HCT116 (cell line): ENCODE measurements at places on chromosomes 13 and 19. TPM values are rescaled to one million over a fixed set of nuclear protein-coding genes. Genes with fewer than 3 reads are reported as not detected.
A peak's percentile ranks its signal among the peaks of the same experiment; 100 is the strongest.

DNA sequence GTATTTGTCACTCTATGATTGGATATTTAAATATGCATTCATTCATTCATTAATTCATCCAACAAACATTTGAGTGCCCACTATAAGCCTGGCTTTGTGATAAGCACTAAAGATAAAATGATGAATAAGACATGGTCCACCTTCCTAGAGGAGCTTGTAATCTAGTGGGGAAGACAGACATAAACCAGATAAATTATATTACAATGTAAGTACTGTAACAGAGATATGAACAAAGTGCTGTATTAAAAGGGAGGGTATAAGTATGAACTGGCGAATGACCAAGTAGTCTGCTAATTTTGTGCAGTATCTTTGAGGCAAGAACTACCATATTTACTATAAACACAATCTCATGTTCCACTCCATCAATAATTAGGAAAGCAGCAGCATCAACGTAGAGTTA, 88.2 kb downstream of the RBM26 start:
- no peak for DNase-seq

- DNase-seq = no peak
These were observed 850.9 kb upstream of the PCDH9 start for GRCh38 chr13:68081061-68081460.

- no peak for DNase-seq
These were observed 18.1 kb downstream of the NKPD1 start for GRCh38 chr19:45142726-45143110.

GRCh38 chr19:41734585-41734984, 20.7 kb upstream of the CEACAM6 start:
- no peak for DNase-seq

GRCh38 chr13:48585456-48585840, 52.6 kb upstream of the RCBTB2 start:
- peak; percentile 12 for DNase-seq

GRCh38 chr13:105196052-105196451, 1339.4 kb downstream of the EFNB2 start:
- no peak for DNase-seq

DNA sequence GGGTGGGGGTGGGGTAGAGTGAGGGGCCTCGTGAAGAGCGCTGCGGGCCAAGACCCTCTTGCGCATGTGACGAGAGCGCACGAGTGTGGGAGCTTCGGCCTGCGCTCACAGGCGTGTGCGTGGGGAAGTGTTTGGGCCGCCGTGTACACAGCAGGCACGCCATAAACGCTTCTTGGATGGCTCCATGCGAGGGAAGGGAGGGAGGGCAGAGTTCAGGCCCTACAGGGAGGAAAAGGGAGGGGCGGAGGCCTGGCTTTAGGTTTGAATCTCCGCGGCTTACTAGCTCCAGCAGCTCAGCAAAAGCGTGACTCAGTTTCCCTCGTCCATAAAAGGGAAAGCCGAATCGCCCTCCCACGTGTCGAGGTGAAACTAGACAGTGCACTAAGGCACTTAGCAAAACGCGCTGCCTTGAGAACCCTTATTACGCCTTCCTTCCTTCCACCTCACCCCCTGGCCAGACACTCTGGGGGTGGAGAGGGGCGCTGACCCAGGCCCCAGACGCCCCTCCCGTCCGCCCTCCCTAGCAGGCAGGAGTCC, 12.5 kb downstream of the GADD45B start:
- no peak for DNase-seq

DNA sequence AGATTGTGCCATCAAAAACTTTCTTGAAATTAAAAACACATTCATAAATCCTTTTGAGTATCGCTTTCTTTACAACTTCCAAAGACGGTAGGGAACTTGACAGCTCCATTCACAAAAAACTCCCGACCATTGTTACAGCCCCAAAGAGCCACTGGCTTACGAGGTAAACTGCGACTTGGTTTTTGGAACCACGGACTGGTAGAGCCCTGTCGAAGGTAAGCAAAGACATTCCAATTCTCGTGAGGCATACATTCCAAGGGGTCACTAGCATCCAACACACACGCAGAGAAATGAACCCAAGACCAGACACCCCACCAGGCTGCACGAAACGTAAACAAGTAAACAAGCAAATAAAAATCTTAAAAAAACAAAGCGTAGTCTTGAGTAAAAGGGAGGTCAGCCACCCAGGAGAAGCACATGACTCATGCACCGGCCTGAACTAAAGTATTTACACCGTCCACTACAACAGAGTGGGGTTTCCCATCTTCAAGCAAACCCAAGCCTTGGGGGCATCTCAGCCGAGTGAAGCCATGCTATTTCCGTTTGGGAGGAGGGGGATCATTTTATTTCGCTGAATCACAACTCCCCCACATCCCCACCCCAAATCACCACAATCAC, 1.4 kb downstream of the BRD4 start:
- DNase-seq = no peak

DNA sequence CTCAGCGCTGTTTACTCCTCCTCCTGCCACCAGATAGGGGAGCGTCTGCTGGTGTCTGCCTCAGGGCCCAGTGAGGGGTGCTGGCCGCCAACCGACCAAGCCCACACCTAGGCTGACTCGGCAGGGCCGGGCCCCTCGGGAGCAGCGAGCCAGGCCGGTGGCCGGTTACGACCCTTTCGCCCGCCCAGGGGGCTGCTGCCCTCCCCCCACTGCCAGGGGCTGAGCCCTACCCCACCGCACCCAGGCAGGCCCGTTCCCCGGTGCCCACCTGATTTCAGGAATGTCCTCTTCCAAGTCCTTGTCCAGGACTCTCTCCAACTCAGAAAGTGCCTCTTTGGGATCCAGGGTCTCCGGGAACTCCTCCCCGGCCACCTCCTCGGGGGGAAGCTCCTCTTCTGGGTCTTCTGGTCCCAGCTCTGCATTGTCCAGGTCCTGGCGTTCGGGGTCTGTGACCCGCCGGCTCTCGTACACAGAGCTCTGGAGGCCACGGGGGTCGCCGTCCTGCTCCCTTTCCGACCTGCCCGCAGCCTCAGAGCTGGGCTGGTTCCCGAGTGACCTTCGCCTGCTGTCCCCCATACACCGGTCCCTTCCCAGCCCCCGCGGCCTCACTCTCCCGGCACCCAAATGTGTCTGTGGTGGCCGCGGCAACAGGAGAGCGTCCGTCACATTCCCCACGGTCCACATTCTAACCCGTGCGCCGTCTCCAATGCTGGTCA, 31.0 kb upstream of the MIER2 start:
- DNase-seq = no peak

- DNase-seq = no peak
These were observed 48.3 kb upstream of the ATP12A start for GRCh38 chr13:24631922-24632321.

- no peak for DNase-seq
These were observed 559.6 kb upstream of the SPRY2 start for GRCh38 chr13:80900561-80900960.

DNA sequence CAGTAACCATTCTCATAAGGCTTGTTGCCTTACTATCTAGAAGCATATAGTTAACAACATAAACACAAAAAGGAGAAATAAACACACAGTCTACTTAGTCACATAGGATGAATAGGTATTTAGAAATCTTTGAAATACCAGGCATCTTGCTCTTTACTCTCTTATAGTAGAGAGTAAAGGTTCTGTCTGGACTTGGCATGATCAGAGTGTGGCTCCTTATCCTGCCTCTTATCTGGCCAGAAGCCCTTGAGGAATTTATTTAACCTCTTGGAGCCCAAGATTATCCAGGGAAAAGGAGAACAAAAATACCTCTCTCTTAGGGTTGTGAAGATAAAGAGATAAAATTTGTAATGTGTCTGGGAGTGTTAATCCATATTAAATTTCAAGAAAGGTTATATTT, 100.2 kb upstream of the MBNL2 start:
- no peak for DNase-seq

DNA sequence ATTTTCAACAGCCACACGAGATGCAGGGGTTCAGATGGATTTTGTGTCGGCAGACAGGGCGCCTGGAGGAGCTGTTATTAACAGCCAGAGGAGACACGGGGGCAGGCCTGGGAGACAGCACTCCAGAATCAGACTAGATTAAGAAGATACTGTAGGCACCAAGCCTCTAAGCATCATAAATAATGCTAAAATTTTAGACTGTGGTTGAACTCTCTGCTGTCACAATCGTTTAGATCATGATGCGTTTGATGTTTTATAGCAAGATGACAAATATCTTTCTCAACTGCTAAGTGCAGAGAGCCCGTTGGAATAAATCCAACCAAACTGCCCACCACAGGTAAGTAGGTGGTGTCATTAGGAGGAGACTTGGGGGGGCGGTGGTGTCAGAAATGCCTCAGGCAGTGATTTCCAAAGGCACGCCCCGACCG, 63.9 kb downstream of the CEBPG start:
- no peak for DNase-seq

- DNase-seq = peak; percentile 42
These were observed 13.0 kb downstream of the PGLYRP1 start for GRCh38 chr19:46009530-46010510.

DNA sequence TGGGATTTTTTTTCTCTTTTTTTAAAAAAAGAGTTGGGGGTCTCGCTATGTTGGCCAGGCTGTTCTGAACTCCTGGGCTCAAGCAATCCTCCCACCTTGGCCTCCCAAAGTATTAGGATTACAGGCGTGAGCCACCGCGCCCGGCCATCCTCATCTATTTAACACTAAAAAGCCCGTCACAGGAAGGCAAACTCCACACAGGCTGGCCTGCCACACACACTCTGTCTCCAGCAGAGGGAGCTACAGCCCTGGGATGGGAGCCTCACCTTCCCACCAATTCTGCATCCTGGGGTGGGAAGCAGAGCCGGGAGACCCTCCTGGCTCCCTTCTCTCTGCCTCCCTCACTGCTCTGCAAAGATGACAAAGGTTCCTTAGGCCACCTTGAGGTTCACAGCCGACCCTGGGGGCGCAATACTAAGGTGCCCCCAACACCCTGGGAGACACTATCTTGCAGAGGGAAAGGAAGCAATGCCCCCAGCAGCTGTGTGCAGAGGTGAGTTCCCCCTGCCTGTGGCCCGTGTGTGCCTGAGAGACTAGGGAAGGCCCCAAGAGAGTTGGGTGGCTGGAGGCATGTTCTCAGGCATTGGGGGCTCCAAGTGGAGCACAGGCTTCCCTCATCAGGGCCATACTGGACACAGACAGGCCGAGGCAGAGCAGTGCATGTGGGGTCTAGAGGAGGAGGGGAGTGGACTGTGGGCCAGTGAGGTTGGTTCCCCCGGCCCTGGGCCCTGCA, 27.4 kb upstream of the TIMM44 start:
- peak; percentile 8 for DNase-seq

- no peak for DNase-seq
These were observed 12.4 kb upstream of the USE1 start for GRCh38 chr19:17202713-17203112.

DNA sequence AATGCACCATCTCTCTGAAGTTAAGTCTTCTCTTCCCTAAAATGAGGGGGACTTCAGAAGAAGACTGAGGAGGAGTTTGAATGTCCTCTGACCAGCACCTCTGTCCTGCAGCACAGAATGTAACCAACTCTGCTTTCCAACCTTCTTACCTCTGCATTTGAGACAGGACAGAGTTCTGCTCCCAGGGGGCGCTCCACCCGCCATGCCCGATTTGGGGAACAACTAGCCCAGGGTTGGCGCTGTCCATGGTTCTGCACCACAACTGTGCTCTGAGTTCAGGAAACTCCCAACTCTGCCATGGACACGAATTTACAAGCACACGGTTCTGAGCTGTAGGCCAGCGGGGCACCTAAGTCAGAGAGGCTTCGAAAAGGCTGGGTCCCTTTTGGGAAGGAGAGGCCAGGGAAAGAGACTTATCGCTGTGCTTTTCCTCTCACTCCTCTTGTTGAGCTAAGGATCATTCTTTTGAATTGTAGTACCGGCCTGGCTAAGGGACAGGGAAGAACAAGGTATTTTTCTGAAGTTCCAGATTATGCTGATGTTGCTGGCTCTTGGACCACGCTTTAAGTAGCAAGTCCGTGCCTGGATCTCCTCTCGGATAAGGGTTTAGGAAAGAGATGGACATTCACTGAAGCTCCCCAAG, 22.2 kb downstream of the SIGLEC5 start:
- DNase-seq = peak; percentile 64

DNA sequence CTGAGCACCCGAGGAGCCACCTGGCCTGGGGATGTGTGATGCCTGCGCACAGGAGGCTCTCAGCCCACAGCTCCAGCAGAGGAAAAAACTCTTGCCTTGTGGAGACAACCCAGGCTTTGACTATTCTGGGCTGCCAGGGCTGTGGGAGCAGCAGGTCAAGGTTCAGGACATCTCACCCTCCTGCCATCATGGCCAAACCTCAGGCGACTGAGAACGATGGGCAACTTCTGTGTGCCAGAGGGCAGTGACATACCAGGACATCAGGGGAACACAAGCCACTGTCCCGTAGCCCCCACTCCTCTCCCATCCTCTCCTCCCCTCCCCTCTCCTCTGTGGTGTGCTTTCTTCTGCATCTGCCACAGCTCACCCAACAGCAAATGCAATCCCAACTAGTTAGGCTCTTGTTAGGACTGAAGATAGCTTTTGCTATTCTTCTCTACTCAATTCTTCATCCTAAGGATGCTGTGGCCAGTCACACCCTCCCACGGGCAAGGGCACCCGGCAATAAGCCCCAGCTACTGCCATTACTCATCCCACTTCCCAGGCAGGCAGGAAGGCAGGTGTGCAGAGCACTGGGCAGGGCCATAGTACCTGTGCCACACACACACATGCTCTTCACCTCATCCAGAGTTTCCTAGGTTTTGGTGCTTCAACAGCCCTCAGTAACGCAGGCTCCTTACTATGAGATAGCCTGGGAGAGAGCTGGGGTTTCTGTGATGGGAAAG, 16.8 kb downstream of the ELL start:
- DNase-seq = no peak

DNA sequence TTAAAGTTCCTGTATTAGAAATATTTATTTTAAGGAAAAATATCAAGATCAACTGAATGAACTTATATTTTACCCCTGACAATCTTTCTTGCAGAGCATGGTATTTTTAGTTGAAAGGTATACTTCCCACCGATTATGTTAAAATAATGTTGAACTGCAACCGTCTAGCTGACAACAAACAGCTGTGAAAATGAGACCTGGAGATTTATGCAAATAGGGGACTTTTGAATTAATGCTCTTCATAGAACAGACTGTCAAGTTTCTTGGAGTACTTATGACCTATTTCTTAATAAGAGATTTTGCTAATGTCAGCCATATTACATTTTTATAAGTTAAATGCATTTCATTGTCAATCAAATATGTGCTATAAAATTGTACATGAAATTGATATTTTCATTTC, 210.9 kb downstream of the NALCN start:
- DNase-seq = no peak

GRCh38 chr13:112608212-112608611, 20.3 kb upstream of the TUBGCP3 start:
- DNase-seq = no peak

- DNase-seq = no peak
These were observed 961.2 kb downstream of the PCDH17 start for GRCh38 chr13:58592786-58593185.

The KLF1 gene
- total RNA-seq = not detected

The LGALS7B gene
- total RNA-seq = 2.4 TPM

The CYP2S1 gene
- total RNA-seq = 17.6 TPM

The PNMA8C gene
- total RNA-seq = not detected

The DAND5 gene
- total RNA-seq = 0.25 TPM

The FGF21 gene
- 0.81 TPM for total RNA-seq

The OSCAR gene
- 0.59 TPM for total RNA-seq

The ZNF585A gene
- 3.9 TPM for total RNA-seq
